ENCODE measurements at places on chromosomes 12 and 14.
A peak's percentile ranks its signal among the peaks of the same experiment; 100 is the strongest.

GRCh38 chr14:31692376-31692781 lies 131.2 kb downstream of the NUBPL start:
- DNase-seq: no peak

GRCh38 chr14:60645126-60645741 lies 4.0 kb downstream of the SIX1 start:
- no peak for DNase-seq

DNA sequence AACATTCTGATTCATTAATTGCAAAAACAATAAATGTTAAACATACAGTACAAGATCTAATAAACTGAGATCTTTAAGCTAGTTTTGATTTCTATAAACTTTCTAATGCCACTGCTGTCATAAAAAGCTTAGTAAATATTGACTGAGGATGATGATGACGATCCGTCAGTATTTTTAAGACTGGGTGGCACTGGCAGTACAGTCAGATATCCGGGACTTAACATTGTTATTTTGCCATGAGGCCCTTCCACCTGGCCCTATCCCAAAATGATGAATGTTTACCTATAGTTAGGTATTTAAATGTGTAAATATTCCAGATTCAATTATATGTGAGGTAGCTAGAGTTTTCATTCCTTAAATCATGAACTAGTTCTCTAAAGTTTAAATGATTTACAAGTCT lies 158.5 kb downstream of the FOXA1 start:
- no peak for DNase-seq

GRCh38 chr14:94522115-94522724 lies 13.0 kb upstream of the SERPINA12 start:
- DNase-seq: no peak

DNA sequence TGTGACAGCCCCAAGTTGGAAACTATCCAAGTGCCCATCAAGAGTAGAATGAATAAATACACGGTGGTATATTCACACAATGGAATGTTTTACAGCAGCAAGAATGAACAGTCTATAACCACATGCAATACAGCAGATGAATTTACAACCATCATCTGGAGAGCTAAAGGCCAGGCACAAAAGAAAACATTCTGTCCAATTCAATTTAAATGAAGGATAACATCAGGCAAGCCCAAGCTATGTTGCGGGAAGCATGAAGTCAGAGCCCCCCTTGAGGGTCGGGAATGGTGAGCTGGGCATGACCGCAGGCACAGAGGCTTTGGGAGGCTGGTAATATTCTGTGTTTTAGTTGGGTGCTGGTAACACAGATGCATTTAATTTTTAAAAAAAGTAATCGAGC lies 76.0 kb downstream of the SYNE3 start:
- DNase-seq: no peak

GRCh38 chr12:88935856-88936255 lies 355.6 kb upstream of the KITLG start:
- no peak for DNase-seq

- DNase-seq: no peak
Observed at GRCh38 chr12:47033081-47033480, 46.3 kb upstream of the PCED1B start.

DNA sequence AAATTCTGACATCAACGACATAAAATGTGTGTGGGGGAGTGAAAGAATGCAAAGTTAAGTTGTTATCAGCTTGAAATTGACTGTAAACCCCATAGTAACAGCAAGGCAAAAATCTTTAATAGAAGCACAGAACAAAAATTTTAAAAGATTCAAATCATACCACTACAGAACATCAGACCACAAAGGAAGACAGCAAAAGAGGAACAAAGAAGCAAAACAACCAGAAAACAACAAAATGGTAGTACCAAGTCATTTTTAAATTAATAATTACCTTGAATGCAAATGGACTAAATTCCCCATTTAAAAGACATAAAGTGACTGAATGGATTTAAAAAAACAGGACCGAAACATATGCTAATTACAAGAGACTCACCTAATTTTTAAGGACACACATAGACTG lies 31.3 kb downstream of the A2M start:
- DNase-seq: no peak

- DNase-seq: no peak
Observed at GRCh38 chr14:68669111-68669511, 123.8 kb downstream of the ZFP36L1 start.

DNA sequence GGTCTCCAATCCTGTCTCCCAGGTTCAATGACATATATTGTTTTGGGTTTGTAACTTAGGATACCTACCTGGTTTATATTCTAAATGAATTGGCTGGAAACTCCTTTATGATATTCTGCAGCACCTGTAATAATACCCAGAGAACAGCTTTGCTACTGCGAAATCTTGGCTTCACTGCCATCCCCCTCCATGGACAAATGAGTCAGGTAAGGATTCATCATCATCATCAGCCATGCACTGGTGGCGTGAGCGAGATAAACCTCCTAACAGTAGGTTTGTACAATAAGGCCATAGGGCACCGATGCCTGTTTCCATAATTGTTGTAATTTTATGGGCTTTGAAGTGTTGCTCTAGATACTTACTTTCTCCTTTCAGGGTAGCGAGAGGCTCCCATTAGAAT lies 10.7 kb downstream of the DDX47 start:
- no peak for DNase-seq

- DNase-seq: no peak
Observed at GRCh38 chr12:52837413-52837741, 3.3 kb upstream of the KRT79 start.

DNA sequence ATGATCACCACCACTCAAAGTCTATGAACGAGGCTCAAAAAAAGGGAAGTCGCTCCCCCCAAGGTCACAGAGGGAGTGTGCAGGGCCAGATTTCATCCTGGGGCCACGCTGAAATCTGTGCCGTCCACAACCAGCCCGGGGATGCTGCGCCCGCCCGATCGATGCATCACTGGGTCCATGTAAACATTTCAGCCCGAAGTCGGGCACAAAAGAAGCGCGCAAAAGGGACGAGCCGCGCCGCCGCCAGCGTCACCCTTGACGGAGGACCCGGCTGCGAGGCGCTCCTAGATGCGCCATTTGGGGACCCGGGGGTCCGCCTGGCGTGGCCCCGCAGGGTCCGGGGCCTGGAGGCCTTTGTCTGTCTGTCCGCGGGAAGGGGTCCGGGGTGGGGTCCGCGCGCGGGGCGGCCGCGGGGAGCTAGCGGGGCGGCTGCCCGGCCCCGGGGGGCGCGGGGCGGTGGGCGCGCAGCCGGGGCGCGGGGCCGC lies 503 bp downstream of the FBXO21 start:
- peak; percentile 36 for DNase-seq

GRCh38 chr12:104064842-104065427 lies 604 bp downstream of the HCFC2 start:
- DNase-seq: no peak

GRCh38 chr14:21092273-21093011 lies 6.0 kb downstream of the ZNF219 start:
- peak; percentile 94 for DNase-seq

- no peak for DNase-seq
Observed at GRCh38 chr12:96334502-96334901, 65.7 kb downstream of the CDK17 start.

DNA sequence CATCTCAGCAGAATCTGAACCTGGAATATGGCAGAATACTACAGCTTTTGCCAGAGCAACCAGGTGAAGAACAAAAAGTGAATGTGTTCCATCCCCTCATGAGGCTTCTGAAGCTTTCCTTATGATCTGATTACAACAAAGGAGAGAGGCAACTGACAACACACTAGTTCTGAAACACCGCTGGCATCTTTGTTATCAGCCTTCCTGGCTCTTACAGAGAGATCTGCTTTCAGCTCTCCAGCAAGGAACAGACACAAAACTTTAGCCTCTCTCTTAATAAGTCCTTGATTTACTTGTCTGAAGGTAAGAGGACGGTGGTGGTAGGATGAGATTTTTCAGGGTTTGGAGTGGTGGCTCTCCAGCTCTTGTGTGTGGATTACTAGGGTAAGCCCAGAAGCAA lies 227.0 kb downstream of the PPM1H start:
- DNase-seq: no peak

- DNase-seq: no peak
Observed at GRCh38 chr14:100333827-100334226, 10.7 kb downstream of the SLC25A47 start.

DNA sequence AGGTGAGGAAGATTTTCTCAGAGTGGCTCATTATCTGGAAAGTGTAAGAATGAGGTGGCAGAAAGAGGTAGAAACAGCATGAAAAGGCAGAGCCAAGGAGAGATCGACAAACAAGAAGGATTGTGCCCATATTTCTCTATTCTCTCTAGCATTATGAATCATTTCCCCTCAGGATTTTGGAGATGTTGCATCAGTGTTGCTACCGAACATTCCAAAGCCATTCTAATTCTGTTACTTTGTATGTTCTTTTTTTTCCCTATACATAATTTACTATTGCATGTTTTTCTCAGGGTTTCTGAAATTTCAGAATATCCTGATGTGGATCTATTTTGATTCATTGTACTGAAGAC lies 61.4 kb downstream of the KICS2 start:
- no peak for DNase-seq

DNA sequence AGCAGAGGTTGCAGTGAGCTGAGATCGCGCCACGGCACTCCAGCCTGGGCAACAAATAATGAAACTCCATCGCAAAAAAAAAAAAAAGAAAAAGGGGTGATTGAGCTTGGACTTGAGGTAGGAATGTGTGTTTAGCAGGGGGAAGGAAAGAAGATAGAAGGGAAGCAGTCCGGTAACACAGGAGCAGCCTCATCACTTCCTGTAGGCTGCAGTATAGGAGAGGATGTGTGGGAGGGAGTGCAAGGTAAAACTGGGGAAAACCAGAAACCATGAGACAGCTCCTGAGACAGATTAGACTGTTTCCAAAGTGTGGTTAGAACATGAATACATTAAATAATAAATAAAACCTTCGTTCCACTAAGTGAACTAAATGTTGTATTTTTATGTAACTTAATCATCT lies 49.2 kb downstream of the FGD4 start:
- peak; percentile 3 for DNase-seq

GRCh38 chr12:109888179-109889020 lies 8.1 kb upstream of the GLTP start:
- DNase-seq: peak; percentile 77

DNA sequence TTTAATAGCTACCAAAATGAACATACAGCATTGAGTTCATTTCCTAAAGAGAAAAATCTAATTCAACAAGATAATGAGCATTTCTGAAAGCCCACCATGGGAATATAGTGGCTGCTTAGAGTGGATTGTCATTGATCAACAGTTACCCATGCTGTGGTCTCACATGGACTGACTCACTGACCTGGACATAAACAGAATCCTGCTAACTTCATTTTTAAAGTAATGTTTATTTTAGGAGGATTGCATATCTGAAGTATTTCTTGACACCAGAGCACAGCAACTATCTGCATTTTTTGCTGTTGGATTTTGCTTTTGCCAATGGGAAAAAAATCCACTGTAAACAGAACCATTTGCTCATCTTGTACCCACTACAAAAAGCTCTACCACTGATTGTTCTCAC lies 71.7 kb downstream of the KCNC2 start:
- no peak for DNase-seq

GRCh38 chr12:9706086-9706685 lies 26.7 kb downstream of the CLECL1 start:
- DNase-seq: no peak

GRCh38 chr14:50763382-50764007 lies 67.5 kb downstream of the NIN start:
- no peak for DNase-seq

- no peak for DNase-seq
Observed at GRCh38 chr12:1928439-1929121, 10.1 kb upstream of the CACNA2D4 start.

- no peak for DNase-seq
Observed at GRCh38 chr12:43969882-43970281, 134.0 kb downstream of the TMEM117 start.

DNA sequence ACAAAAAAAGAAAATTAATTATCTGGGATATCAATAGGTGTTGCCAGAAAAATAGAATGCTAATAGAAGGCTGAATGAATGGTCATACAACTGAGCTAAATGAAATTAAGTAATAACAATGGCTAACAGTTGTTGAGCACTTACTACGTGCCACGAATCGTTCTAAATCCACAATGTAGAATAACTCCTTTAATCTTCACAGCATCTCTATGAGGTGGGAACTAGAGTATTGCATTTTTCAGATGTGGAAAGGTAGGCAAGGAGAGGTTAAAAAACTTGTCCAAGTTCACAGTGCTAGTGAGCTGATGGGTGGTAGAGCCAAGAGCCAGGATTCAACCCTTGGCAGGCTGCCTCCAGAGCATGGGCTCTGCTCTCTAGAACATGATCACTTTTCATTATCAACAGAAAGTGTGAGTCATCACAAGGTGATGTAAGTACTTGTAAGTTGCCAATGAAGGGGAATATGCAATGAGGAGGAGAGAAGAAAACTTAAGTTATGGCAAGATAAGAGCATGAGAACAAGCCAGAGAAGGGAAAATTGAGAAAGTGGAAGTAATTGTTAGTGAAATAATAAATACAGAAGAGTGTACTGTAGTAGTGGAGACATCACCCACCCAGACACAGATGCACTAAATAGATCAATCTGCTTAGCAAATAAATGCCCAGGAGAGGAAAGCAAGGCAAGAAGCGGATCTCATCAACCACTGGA lies 122.1 kb downstream of the PRKD1 start:
- peak; percentile 0 for DNase-seq

- DNase-seq: no peak
Observed at GRCh38 chr12:131195796-131196195, 242.1 kb downstream of the ADGRD1 start.

GRCh38 chr14:28911521-28911920 lies 144.9 kb downstream of the FOXG1 start:
- no peak for DNase-seq

GRCh38 chr14:44989497-44990440 lies 27.8 kb downstream of the TOGARAM1 start:
- no peak for DNase-seq

GRCh38 chr12:113766879-113767878 lies 198.9 kb downstream of the RBM19 start:
- DNase-seq: no peak

- no peak for DNase-seq
Observed at GRCh38 chr12:117333331-117333881, 28.0 kb downstream of the NOS1 start.

DNA sequence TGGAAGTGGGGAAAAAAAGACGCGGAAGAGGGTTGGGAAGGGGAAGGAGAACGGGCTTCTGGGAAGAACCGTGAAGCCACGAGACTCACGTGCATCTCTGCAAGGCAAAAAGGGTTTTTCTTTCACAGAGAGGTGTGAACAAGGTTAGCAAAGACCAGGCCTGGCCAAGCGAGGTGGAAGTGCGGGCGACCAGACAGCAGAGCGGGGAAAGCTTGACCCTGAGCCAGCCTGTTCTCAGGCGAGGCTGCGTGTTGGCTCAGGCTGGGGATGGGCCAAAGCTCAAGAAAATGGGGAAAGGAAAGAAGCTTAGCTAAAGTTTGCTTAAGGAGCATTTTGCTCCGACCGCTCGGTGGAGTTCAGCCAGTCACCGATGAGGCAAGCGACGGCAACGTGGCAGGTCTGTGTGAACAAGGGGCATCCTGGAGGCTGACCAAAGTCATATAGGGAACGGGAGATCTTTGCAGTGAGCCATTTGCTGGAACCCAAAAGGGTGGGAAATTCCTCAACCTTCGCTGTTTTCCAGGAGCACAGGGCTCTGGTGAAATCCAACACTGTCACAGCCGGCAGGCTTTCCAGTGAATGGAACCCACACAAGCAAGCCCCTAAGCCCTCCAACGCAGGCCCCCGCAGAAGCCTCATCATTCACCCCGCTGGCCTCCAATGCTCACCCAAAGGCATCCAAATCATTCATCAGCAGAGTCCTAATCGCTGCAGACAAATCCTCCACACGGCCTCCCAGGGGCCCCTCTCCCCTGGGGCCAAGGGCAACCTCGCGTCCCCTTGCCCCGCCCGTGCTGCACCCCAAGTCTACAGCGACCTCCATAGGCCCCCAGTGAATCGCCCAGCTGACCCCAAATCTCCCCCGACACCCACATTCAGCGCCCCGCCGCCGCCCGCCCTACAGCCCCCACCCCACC lies 754 bp downstream of the ZNF605 start:
- peak; percentile 15 for DNase-seq
